ENCODE measurements at places on chromosomes 6 and 20.

GRCh38 chr6:167832497-167833395, 6.0 kb downstream of the AFDN start:
- DNase-seq = no peak

- DNase-seq = no peak
These were observed 10.9 kb downstream of the FOXF2 start for GRCh38 chr6:1400126-1400850.

- no peak for DNase-seq
These were observed 7.1 kb downstream of the TFEB start for GRCh38 chr6:41728073-41728936.

- DNase-seq = no peak
These were observed 100.5 kb downstream of the ASCC3 start for GRCh38 chr6:100780648-100781047.

DNA sequence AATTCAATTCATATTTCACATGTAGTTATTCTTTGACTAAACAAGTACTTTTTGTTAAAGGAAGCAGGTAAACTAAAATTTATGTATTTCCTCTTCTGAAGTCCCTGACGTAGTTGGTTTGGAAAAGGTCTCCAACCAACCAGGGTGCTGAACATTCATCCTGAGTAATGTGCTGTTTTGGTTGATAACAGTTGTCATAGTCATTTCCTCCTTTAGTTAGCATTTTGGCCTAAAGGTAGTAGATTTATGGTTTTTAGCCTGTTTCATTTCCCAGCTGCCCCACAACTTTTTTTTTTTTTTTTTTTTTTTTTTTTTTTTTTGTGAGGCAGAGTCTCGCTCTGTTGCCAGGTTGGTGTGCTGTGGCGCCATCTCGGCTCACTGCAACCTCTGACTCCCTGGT, 382.8 kb upstream of the FLRT3 start:
- DNase-seq = no peak

- no peak for DNase-seq
These were observed 27.3 kb upstream of the SHLD1 start for GRCh38 chr20:5722927-5723326.

- no peak for DNase-seq
These were observed 198.0 kb downstream of the FARS2 start for GRCh38 chr6:5459346-5459745.

GRCh38 chr6:14915888-14916832, 329.7 kb upstream of the JARID2 start:
- DNase-seq = no peak

GRCh38 chr20:40414843-40415615, 274.0 kb downstream of the MAFB start:
- peak; percentile 29 for DNase-seq

DNA sequence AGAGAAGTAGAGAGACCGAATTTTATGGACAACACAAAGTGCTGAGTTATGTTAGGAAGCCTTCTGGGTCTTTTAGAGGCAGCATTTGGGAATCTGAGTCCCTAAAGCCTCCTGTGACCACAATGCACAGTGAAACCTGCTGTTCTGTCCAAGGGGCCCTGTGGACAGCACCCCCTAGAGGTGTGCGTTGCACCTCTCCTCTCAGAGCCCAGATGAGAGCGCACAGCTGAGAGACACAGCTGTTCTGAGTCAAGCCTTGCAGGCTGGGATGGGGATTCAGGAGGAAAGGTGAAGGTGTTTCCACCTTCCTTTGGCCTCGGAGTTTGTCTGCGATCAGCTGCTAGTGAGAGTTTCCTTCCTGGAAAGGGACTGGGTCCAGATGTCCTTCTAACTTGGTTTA, 13.0 kb downstream of the PCK1 start:
- no peak for DNase-seq

GRCh38 chr20:33940666-33941065, 53.0 kb upstream of the RALY start:
- no peak for DNase-seq

- no peak for DNase-seq
These were observed 507.3 kb upstream of the CITED2 start for GRCh38 chr6:139881728-139882211.

DNA sequence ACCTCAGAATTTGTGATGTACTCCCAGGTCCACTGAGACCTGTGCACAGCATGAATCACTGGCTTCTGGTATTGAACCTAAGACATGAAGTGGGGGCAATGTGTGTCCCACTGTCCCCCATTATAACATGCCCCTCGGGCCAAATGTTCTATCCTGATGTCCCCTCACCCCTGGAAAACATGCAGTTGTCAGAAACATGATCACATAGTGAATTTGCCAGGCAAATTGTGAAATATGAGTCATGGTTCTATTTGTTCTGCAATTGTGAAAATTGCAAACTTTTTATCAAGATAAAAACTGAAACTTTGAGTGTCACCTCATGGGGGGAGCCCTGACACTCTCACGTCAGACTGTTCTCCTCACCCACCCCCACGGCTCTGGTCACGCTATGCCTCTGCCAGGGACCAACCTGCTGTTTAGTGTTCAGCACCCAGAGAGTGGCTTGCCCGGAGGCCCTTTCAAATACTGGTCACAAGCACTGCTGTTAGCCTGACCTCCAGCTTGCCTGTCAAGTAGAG, 305.3 kb downstream of the CLIC5 start:
- DNase-seq = peak; percentile 43

- DNase-seq = no peak
These were observed 16.8 kb downstream of the SOX4 start for GRCh38 chr6:21610341-21610740.

GRCh38 chr6:81138236-81138635, 614.2 kb downstream of the TENT5A start:
- no peak for DNase-seq

DNA sequence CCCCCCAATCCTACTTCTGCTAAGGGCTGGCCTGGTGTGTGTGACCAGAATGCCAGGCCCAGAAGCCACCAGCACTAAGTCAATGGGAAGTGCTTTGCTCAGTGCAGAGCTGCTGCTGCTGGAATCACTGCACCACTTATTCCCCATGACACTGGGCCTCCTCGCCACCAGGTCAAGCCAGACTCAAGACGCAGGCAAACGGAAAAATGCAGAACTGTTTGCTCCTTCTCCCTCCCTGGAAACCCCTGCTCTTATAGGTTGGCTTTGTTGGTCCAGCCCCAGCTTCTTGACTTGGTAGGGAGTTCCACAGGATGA, 121.9 kb downstream of the PHACTR3 start:
- DNase-seq = no peak

DNA sequence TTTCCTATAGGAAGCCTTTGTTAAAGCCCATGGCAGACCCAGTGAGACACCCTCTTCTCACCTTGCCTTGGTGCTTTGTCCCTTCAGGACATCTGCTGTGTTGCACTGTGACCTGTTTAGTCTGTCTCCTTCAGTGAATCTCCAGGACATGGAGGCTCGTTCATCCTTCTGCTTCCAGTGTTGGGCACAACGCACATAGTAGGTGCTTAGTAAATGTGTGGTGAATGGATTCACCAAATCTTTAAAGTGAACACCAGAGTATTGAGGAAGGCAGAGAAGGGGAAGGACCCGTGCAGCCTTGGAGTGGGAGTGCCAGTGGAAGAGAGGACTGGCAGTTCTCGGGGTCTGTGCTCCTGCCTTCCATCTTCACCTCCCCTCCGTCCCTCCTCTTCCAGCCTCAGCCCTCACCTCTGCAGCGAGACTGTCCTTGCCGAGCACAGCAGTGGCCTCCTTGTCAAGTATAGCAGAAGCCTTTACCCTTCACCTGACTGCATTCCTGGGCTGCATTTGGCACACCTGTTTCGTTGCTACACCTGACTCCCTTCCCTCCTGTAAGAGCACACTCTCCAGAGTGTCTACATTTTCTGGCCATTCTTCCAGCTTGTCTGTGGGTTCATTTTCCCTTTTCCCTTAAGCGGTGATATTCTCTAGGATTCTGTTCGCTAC, 49.2 kb downstream of the ARID1B start:
- DNase-seq = peak; percentile 46

GRCh38 chr6:38387461-38387860, 252.3 kb downstream of the BTBD9 start:
- DNase-seq = no peak

- no peak for DNase-seq
These were observed 104.6 kb upstream of the FRMD1 start for GRCh38 chr6:168183613-168183970.

- DNase-seq = no peak
These were observed 547.5 kb upstream of the ADGRB3 start for GRCh38 chr6:68087399-68088133.

- no peak for DNase-seq
These were observed 146.6 kb downstream of the ANKRD60 start for GRCh38 chr20:58081846-58082245.

GRCh38 chr6:95240514-95240913, 336.8 kb upstream of the MANEA start:
- DNase-seq = no peak

- DNase-seq = no peak
These were observed 104.1 kb upstream of the FOXA2 start for GRCh38 chr20:22688485-22688884.

GRCh38 chr20:60009826-60010616, 51.8 kb downstream of the CDH26 start:
- DNase-seq = no peak

DNA sequence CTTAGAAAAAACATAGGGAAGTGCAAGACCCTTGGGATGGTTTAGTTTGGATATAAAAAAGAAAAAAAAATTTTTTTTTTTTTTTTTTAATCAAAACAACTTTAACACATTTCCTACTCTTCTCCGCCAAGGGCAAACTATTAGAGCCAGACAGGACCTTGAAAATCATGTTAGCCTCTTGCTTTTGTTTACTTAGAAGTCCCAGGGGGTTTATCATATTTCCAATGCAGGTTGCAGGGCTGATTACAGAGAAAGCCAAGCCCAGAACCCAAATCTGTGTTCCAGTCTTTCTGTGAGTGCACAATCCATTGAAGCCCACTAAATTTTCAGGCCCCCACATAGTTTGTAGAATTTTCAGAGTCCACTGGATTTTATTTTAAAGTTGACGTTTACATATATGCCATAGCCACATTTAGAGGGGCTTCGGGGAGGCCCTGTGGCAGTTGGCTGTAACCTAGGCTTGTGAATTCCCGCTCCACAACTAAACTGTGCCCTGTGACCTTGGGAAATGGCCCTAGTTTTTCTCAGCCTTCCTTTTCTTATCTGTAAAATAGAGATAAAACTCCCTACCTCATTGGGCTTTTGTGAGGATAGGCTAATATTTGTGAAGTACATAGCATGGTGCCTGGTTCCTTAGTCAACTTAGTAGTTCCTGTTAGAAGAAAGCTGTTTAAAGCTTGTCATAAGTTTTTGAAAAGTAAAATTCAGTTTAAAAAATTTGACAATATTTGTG, 55.7 kb downstream of the NCOA7 start:
- DNase-seq = no peak

GRCh38 chr6:33169291-33170175, 22.7 kb downstream of the COL11A2 start:
- DNase-seq = no peak

GRCh38 chr20:18986895-18987580, 173.5 kb downstream of the SCP2D1 start:
- no peak for DNase-seq

DNA sequence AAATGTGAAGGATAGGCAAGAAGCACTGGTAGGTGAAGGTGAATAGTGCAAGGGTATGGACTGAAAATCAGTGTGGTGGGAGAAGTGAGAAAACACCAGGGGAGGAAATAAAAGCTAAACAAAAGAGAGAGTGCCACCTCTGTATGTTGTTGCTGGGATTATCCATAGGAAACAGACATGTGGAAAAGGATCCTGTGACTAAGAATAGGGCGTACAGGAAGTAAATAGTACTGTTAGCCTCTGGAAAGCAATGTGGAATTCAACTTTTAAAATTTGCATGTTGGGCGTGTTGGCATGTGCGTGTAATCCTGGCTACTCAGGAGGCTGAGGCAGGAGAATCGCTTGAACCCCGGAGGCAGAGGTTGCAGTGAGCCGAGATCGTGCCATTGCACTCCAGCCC, 661.7 kb downstream of the KIF16B start:
- DNase-seq = no peak

- peak; percentile 73 for DNase-seq
These were observed 18.6 kb upstream of the SPO11 start for GRCh38 chr20:57310821-57311514.

- peak; percentile 90 for DNase-seq
These were observed 116.3 kb downstream of the ANKRD60 start for GRCh38 chr20:58112017-58112781.

DNA sequence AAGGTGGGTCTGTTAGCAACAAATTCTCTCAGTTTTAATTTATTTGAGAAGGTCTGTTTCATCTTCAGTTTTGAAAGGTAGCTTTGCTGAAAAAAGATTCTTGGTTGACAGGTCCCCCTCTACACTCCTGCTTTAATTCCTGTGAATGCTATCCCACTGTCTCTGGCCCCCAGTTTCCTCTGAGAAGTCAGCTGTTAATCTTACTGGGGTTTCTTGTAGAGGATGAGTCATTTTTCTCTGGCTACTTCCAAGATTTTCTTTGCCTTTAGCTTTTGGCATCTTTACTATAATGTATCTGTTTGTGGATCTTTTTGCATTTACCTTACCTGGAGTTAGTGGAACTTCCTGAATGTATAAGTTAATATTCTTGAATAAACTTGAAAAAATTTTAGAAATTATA, 122.7 kb downstream of the MMS22L start:
- DNase-seq = no peak

Data from trophoblast cell (in vitro differentiated cells and primary cell).